ENCODE measurements at places on chromosomes 16 and 17.

GRCh38 chr17:31508288-31509094 is 117.0 kb downstream of the RAB11FIP4 start:
- DNase-seq, result no peak

DNA sequence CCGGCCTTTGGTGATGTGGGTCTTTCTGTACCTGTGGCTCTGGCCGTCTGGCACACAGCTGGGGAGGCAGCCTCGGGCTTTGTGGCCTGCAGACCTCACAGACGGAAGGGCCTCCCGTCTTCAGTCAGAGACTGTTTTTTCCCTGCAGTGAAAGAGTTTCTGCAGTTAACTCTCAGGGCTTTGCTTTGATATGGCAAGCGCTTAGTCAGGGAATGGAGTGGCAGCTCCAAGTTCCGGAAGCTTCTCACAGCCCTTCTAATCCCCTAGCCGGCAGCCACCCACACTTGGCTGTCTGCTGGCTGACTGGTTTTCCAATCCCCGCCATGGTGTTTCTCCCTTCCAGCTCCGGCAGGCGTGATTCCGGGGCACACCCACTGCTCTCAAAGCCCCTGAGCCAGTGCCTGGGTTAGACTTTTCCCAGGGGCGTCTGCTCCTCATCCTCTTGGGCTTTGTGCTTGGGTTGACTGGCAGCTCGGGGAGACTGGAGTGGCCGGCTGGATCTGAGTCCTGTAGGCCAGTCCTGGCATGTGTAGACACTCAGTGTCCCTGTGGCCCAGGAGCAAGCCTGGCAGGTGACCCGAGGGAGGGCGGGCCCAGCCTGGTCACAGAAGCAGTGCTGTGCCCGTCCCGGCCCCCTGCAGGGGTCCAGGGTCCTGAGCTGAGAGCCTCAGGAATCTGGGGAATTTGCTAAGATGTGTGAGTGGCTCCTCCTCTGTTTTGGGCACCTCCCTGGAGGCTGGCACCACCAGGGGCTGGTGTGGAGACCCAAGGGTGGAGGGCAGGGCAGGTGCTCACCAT is 29.9 kb downstream of the BAIAP2 start:
- no peak for DNase-seq

- no peak for DNase-seq
Measured at GRCh38 chr17:58506354-58507080, 7.9 kb downstream of the MTMR4 start.

GRCh38 chr16:82874672-82875071 is 247.9 kb downstream of the CDH13 start:
- no peak for DNase-seq

GRCh38 chr17:58224315-58224714 is 5.3 kb upstream of the MKS1 start:
- DNase-seq, result no peak

- no peak for DNase-seq
Measured at GRCh38 chr17:4475001-4475400, 23.7 kb upstream of the SPNS2 start.

- no peak for DNase-seq
Measured at GRCh38 chr17:16935241-16935663, 36.7 kb downstream of the TNFRSF13B start.

GRCh38 chr16:1456951-1457350 is 12.6 kb upstream of the CCDC154 start:
- no peak for DNase-seq

GRCh38 chr17:65694601-65695000 is 133.2 kb upstream of the AXIN2 start:
- no peak for DNase-seq

GRCh38 chr16:10577305-10578202 is 2.8 kb downstream of the EMP2 start:
- DNase-seq, result no peak

GRCh38 chr17:77427391-77427991 is 286.7 kb downstream of the SEC14L1 start:
- DNase-seq, result no peak

DNA sequence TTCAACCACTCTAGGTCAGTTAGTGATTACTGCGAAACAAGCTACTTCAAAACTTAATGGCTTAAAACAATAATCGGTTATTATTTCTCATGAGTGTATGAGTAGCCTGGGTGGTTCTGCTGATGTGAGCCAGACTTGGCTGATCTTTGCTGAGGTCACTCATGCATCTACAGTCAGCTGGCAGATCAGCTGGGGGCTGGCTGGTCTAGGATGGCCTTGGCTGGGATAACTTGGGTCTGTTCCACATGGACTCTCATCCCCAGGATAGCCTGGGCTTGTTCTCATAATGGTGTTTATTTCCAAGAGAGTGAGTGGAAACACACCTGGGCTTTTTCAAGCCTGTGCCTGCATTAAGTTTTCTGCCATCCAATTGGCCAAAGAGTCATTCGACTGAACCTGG is 13.0 kb downstream of the CCDC182 start:
- peak; percentile 49 for DNase-seq

GRCh38 chr17:6926667-6927066 is 69.2 kb upstream of the ALOX12 start:
- DNase-seq, result no peak

- no peak for DNase-seq
Measured at GRCh38 chr17:15348021-15348420, 6.6 kb upstream of the TEKT3 start.

DNA sequence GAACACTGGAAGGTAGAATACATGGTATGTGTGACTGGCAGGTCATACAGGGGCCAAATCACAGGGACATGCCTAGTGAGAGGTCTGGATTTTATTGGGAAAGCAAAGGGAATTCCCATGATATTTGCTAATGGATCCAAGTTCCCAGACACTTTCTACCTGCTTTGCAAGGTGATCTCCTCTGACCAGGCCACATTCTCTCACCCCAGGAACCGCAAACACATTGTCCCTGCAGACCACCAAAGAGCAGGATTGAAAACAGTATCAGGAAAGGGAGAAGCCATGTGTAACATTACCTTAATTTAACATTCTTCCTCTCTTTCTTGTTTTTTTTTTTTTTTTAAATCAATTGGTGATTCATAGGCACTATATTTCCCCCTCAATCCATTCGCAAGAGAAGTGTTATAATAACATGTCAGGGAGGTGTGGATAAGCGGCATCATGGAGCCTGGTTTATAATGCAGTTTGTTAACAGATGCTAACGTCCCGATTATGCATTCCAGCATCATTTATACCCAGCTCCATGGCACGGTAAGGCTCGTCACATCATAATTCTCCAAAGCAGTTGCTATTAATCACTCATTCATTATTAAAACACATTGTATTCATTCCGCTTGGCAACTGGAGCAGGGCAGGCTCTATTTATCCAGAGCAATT is 155.1 kb upstream of the CCL2 start:
- no peak for DNase-seq

DNA sequence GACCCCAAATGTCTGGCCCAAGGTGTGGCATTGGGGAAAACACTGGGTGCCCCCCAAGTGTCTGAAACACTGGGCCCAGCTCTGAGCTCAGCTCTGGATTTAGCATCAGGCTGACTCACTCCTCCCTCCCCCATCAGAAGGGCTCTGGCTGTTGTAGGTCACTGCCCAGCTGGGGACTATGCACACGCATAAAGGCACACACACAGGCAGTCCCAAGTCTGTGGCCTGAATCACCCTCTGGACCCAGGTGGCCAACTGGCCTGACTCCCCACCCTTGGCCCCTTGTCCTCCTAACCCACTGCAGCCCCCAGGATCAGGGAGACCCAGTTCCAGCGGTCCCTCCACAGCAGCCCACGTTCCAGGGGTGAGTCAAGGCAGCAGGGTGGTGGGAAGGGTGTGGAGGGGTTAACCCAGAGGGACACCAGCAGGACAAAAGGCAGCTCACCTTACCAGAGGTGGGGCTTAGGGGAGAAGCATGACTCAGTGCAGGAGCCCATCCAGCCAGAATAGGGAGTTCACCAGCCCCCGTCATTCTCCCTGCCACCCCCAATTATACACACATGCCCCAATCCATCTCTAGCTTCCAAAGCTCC is 47.0 kb downstream of the MYO18A start:
- DNase-seq, result no peak

- DNase-seq, result no peak
Measured at GRCh38 chr16:74729783-74730683, 29.4 kb upstream of the MLKL start.

- DNase-seq, result no peak
Measured at GRCh38 chr16:71351558-71351901, 7.0 kb upstream of the CALB2 start.

- DNase-seq, result no peak
Measured at GRCh38 chr16:84047206-84047605, 4.6 kb upstream of the SLC38A8 start.

GRCh38 chr16:53297477-53297876 is 136.8 kb upstream of the RBL2 start:
- no peak for DNase-seq

GRCh38 chr16:58306327-58306726 is 11.5 kb upstream of the PRSS54 start:
- no peak for DNase-seq

DNA sequence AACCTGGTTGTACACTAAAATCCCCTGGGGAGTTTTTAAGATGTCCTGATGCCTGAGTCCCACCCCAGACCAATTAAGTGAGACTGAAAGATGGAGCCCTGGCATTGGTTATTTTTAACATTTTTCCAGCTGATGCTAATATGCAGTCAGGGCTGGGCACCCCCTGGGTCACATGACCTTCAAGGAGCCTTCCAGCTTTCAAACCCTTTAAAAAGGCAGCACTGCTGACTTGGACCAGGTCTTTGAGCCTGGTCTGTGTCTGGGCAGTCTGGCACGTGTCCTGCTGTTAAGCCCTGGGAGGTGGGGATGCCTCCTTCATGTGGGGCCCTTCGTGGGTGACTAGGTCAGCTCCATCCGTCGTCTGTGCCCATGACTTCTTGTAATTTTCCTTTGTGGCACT is 202.6 kb downstream of the CCDC182 start:
- no peak for DNase-seq

- no peak for DNase-seq
Measured at GRCh38 chr16:194516-194915, 14.3 kb downstream of the HBQ1 start.

GRCh38 chr16:27618606-27619327 is 68.8 kb downstream of the KATNIP start:
- DNase-seq, result no peak

DNA sequence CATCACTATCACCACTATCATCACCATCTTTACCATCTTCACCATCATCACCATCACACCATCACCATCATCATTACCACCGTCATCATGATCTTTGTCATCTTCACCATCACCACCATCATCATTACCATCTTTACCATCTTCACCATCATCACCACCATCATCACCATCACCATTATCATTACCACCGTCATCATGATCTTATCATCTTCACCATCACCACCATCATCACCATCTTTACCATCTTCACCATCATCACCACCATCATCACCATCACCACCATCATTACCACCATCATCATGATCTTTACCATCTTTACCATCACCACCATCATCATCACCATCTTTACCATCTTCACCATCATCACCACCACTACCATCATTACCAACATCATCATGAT is 10.2 kb upstream of the ZNF469 start:
- DNase-seq, result no peak

DNA sequence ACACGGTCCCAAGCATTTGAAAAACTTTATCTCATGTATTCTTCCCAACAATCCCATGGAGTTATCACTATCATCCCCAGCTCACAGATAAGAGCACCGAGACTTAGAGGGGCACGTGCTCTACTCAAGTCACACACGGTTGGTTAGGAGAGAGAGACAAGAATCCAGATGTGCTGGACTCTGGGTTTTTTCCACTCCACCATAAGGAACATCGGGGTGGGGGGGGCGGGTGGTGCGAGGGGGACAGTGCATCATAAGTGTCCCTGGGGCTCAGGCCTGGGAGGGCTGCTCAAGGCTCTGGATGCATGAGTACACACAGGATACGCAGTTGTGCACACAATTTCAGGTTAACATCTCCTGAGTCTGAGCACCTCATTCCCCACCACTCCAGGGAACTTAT is 7.4 kb downstream of the CDC42EP4 start:
- DNase-seq, result no peak

DNA sequence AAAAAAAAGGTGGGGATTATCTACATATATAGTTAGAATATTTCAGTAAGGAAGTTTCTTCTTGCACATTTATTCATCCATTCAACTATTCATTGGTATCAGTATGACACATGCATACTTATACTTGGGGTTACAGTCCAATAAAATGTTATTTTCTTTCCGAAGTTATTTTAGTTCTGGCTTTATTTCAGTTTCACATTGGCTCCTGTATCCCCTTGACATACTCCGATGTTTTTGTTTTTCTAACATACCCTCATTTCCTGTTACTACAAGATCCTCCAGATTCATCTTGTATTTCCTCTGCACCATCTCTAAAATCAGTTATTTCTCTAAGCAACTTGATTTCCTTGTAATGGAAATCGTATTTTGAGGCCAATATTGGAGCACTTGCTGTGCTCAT is 435.5 kb upstream of the MON1B start:
- no peak for DNase-seq

DNA sequence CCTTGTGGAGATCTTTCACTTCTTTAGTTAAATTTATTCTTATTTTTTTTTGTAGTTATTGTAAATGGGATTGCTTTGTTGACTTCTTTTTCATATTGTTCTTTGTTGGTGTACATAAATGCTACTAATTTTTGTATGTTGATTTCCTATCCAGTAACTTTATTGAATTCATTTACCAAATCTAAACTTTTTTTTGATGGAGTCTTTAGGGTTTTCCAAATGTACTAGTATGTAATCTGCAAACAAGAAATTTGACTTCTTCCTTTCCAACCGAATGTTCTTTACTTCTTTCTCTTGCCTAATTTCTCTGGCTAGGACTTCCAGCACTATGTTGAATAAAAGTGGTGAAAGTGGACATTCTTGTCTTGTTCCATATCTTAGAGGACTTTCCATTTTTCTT is 41.8 kb upstream of the NACA2 start:
- no peak for DNase-seq

- DNase-seq, result no peak
Measured at GRCh38 chr17:27547301-27547683, 83.7 kb upstream of the LGALS9 start.

DNA sequence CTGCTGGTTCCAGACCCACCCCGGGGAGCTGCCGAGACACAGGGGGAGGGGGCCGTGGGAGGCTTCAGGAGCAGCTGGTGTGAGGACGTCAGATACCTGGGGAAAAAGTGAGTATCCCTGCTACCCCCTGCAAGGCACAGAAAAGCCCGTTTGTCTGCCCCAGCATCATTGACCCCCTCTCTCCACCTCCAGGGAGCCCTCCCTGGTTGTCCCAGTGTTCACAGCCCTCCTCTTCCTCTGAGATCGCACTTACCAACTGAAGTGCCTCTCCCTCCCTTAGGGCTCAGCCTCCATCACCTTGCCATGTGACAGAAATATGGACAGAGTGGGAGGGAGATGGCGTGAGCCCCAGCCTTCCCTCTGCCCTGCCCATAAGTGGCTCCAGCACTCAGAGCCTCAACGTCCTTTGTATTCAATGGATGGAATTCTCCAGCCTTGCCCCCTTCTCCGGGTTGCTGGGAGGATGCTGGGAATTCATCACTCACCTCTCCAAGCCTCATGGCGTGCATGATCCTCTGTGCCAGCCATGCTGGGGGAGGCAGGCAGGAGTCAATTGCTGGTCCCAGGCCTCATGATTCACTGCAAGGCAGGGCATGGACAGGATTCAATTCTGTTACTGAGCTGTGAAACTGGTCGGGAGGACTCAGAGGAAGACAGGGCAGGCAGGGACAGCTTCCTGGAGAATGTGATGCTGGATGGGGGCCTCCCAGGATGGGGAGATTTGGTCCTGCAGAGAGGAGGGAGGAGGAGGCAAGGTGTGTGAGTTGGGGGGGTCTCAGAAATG is 14.6 kb downstream of the SPNS3 start:
- DNase-seq, result no peak
